Brain microvascular endothelial cell (primary cell): ENCODE measurements at places on chromosomes 2 and 18.

- no peak for DNase-seq
Observed at GRCh38 chr18:60754413-60755009, 381.9 kb upstream of the MC4R start.

DNA sequence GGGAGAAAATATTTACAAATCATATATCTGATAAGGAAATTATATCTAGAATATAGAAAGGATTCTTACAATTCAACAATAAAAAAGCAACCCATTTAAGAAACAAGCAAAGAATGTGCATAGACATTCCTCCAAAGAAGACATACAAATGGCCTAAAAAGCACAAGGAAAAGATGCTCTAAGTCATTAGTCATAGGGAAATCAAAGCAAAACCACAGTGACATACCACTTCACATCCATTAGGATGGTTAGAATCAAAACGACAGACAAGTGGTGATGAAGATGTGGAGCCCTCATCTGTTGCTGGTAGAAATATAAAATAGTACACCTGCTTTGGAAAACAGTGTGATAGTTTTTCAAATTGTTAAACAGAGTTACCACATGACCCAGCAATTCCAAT, 48.2 kb downstream of the MAPRE2 start:
- no peak for DNase-seq

GRCh38 chr2:187365315-187365714, 82.7 kb downstream of the CALCRL start:
- DNase-seq = no peak

- DNase-seq = no peak
Observed at GRCh38 chr18:75728621-75729020, 301.1 kb upstream of the SMIM21 start.

GRCh38 chr2:190927301-190927700, 46.7 kb downstream of the GLS start:
- peak; percentile 27 for DNase-seq

GRCh38 chr18:22191346-22191695, 21.9 kb downstream of the GATA6 start:
- DNase-seq = no peak

- no peak for DNase-seq
Observed at GRCh38 chr18:63980896-63981460, 11.1 kb downstream of the SERPINB8 start.

GRCh38 chr2:11234309-11234708, 79.0 kb downstream of the SLC66A3 start:
- DNase-seq = no peak

DNA sequence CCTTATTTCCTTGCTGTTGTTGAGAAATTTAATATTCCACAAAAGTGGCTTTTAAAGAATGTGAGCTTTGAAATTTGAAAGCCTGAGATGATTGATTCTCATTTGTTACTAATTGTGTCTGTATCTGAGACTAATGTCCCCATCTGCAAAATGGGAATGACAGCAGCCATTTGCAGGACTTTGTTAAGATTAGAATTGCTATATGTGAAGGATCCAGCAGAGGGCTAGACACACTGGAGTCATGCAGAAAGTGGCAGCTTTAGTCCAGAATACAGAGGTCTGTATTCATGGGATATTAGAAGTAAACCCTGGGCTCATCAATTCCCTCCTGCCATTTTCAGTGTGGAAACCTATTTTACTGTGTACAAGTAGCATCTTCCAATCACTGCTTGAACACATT, 296.5 kb upstream of the GYPC start:
- peak; percentile 31 for DNase-seq

GRCh38 chr2:118242216-118242615, 153.9 kb downstream of the INSIG2 start:
- no peak for DNase-seq

- no peak for DNase-seq
Observed at GRCh38 chr18:80194874-80195570, 52.3 kb downstream of the PARD6G start.

DNA sequence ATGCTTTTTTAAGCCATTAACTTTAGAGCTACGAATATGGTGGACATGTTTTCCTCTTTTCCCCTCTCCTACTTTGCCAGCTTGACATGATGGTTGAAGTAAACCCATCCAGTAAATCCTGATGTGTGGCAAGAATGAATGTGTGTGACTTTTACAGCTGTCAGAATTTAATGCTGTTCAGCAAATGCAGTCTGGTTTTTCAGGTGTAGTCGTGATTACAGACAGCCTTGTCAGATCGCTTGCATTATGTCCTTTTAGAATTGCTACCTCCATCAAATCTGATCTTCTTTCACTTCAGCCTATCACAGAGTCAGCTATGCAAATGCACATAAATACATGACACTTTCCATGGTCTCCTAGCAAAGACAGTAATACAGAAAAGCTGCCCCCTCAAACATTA, 278.5 kb downstream of the FBXO15 start:
- no peak for DNase-seq

DNA sequence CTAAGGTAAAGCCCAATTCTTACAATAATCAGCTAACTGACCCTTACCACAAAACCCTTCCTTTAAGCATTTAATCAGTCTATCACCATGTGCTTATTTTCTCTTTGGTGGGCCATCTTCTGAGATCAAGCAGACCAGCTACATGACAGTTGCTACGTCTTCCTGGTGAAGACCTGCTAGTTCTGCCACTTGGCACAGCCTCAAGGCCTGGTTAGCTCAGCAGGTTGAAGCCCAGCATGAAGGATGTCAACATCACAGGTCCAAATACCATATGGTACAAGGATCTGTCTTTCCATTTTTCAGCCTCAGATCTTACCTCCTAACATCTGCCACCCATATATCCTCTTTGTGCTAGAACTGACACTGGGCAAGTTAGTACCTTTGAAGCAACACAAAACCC, 636.9 kb downstream of the LRP1B start:
- no peak for DNase-seq

- no peak for DNase-seq
Observed at GRCh38 chr18:68985172-68985820, 187.4 kb downstream of the CCDC102B start.

GRCh38 chr2:239151201-239152131, 249.4 kb downstream of the HDAC4 start:
- DNase-seq = no peak

- no peak for DNase-seq
Observed at GRCh38 chr2:121260370-121261154, 24.4 kb downstream of the TFCP2L1 start.

GRCh38 chr18:35406666-35407065, 29.5 kb upstream of the ZNF396 start:
- DNase-seq = no peak

GRCh38 chr2:135874777-135875365, 1.4 kb downstream of the MCM6 start:
- no peak for DNase-seq

GRCh38 chr2:20457661-20458630, 11.1 kb downstream of the RHOB start:
- no peak for DNase-seq

GRCh38 chr2:38454081-38454480, 77.0 kb upstream of the ATL2 start:
- no peak for DNase-seq

- DNase-seq = no peak
Observed at GRCh38 chr2:212409560-212409959, 129.0 kb downstream of the ERBB4 start.

GRCh38 chr2:156115338-156115737, 217.2 kb downstream of the NR4A2 start:
- no peak for DNase-seq

DNA sequence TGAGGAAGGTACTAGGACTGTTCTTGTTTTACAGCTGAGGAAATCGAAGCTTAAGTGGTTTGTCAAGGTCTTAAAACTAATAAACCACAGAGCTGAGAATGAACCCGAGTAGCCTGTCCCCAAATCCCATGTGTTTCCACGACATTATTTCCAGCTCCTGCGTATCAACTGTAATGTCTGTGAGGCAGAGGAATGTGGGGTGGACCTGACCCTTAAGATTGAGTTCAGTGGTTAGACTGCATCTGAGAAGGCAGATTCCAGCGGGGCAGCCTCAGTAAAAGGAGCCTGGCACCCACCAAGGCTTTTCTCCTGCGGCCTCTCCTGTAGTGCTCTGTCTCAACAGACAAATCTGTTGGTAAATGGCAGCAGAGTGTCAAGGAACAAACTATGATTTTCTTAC, 81.9 kb upstream of the TMEM178A start:
- DNase-seq = peak; percentile 27

DNA sequence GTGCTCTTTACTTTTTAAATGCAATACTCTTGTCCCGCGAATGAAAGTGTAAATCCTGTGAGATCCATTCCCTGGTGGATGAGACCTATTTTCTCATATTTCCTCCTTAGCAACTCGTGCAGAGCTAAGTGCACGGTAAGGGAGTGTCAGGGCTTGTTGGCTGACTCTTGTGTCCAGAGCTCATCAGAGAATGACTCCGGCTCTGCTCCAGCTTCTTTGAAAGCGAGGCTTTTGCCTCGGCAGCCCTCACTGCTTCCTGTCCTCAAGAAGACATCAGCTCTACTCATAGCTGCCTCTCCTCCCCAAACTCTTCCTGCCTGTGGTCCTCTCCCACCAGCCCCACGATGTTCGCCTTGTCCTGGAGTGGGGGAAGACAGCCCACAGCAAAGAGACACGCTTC, 70.7 kb downstream of the LIPG start:
- no peak for DNase-seq
